Gastrocnemius medialis (tissue), 4 donors: ENCODE measurements at places on chromosomes 7 and 10. TPM values are rescaled to one million over a fixed set of nuclear protein-coding genes. Genes with fewer than 3 reads are reported as not detected.

Gene HILPDA
- total RNA-seq, result 3.7 TPM

Gene TPST1
- 1.4 TPM for total RNA-seq

Gene FRMPD2
- total RNA-seq, result not detected

Gene SLC39A12
- total RNA-seq, result not detected

Gene GIMAP6
- total RNA-seq, result 10.9 TPM

Gene TMEM196
- total RNA-seq, result not detected

Gene ACTL6B
- not detected for total RNA-seq

Gene GLI3
- total RNA-seq, result 0.91 TPM

Gene SPDYE2
- total RNA-seq, result not detected

Gene IGF2BP3
- not detected for total RNA-seq

Gene FAM25G
- not detected for total RNA-seq

- no peak for DNase-seq
Observed at GRCh38 chr7:120254845-120255244, 18.1 kb upstream of the KCND2 start.

DNA sequence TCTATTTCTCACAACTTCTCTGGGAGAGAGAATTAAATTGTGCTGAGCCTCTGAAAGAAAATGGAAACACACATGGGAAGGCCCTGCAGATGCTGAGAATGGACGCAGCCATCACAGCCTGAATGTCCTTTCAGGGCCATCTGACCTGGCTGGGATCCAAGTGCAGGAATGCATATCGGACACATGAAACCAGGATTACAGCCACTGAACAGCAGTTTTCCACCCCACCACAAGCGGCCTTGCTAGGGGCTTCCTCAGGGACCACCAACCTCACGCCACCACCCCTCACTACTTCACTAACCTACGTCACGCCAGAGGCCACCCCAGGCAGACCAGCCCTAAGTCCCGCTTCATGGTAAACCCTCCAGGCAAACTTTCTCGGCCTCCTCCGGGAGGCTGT lies 103.3 kb downstream of the DIP2C start:
- no peak for DNase-seq

- no peak for DNase-seq
Observed at GRCh38 chr7:8724080-8724718, 290.8 kb downstream of the NXPH1 start.

GRCh38 chr7:14521183-14521582 lies 381.4 kb downstream of the DGKB start:
- DNase-seq, result no peak

- DNase-seq, result no peak
Observed at GRCh38 chr10:52965509-52965908, 192.9 kb upstream of the MBL2 start.

GRCh38 chr7:50828801-50829200 lies 46.1 kb upstream of the GRB10 start:
- no peak for DNase-seq

- no peak for DNase-seq
Observed at GRCh38 chr10:93268021-93268420, 194.3 kb downstream of the CYP26A1 start.

GRCh38 chr10:73248259-73248724 lies 1.2 kb upstream of the DNAJC9 start:
- no peak for DNase-seq

DNA sequence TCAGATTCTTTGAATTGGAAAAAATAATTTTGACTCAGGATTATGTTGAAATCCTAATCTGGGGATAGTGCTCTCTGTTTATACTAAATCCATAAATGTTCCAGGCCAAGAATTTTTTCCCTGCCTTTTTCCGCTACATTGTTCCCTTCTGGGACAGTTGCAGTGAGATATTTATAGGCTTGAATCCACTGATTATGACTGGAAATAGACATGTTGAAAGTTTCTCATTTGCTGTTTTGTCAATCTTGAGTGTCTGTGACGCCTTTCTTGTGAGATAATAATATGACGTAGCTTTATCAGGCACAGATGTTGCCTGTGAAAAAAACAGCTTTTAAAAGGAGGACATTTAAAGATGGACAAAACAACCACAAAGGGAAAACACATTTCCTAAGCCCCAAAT lies 155.9 kb downstream of the ARID5B start:
- no peak for DNase-seq

- DNase-seq, result no peak
Observed at GRCh38 chr10:86401588-86402282, 35.1 kb upstream of the GRID1 start.

- no peak for DNase-seq
Observed at GRCh38 chr7:142557971-142558582, 191.2 kb upstream of the PRSS1 start.

GRCh38 chr7:98250789-98251188 lies 1.2 kb downstream of the TECPR1 start:
- no peak for DNase-seq

- no peak for DNase-seq
Observed at GRCh38 chr10:112957640-112958092, 7.6 kb downstream of the TCF7L2 start.

- no peak for DNase-seq
Observed at GRCh38 chr7:19558527-19558926, 150.3 kb downstream of the POLR1F start.

GRCh38 chr10:133614830-133615580 lies 11.6 kb downstream of the FRG2B start:
- no peak for DNase-seq

DNA sequence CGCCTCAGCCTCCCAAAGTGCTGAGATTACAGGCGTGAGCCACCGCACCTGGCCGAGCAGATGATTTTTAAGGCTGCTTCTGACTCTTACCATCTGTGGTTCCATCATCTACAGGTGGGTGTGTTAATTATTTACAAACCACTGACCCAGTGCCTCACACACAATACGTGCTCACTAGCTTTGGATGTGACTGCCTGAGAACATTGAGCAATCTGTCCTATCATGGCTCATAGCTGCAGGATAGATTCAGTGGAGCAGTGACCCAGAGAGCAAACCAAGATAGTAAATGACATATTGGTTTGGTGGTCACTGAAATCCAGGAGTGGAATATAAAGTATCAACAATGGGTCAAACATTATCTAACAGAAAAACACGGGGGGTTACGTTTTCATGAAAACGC lies 24.1 kb downstream of the GPAM start:
- DNase-seq, result no peak

DNA sequence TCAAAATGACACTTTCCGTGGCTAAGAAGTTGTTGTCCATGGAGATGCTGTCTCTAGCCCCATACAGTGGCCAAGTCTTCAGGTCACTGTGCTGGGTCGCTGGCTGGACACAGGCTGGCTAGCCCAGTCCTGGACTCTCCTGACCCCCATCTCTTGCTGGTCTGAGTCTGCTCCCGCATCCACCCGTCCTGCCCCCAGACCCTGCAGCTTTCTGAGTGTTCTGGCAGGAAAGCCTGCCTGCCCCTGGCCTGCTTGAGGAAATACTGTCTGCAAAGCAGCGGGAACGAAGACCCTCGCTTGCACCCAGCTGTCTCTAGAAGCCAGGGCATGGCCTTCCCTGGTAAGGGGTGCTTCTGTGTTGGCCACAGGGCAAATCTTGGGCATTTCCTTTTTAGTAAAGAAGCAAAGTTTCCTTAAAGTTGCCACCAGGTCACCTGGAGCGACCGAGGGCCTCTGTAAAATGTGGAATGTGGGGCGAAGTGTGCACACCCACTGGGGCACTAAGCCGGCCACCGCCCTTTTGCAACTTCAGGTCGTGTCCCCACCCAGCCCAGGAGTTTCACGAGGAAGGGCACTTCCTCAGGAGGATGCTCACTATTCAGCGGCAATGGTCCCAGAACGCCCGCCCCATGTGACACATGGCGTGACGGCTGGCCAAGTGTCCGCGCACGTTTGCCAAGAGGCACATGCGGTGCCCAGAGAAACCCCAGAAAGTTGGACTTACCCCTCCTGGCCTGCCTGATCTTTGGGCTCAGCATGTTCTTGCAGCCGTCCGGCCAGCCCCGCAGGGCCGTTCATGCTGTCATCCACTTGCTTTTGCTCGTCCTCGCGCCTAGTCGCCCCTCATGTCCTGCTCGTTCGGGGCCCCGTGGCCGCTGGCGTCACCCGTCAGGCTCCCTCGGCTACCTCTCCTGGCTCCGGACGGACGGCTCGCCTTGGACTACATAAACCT lies 558 bp downstream of the ARHGAP22 start:
- DNase-seq, result peak; percentile 34

DNA sequence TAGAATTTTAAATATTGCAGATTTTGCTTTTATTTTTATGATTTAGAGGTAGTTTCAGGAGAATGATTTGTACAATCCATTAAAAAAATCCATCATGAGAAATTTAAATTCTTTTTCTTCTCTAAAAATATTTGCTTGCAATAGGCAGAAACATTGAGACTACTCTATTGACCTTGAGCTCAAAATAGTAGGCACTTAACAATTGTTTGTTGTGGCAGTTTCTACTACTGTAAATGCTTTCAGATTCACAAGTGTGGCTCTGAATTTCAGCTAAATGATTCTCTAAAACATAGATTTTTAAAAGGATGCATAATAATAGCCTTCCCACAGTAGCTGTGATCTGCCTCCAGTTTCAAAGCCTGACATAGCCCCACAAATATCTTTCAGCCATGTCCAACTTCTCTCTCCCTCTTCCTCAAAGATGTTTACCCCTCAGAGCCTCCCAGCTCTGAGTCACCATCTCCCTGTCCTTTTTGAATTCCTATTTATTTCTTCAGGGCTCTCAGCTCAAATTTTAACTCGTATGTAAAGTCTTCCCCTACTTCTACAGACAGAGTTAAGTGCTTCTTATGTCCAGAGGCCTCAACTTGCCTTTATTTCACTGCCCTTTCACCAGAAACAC lies 160.5 kb downstream of the AOAH start:
- DNase-seq, result no peak

- DNase-seq, result no peak
Observed at GRCh38 chr7:40810274-40810673, 675.5 kb downstream of the SUGCT start.

- no peak for DNase-seq
Observed at GRCh38 chr10:72935361-72935760, 19.2 kb downstream of the PLA2G12B start.

GRCh38 chr7:5694221-5694754 lies 87.2 kb downstream of the RNF216 start:
- no peak for DNase-seq

- peak; percentile 12 for DNase-seq
Observed at GRCh38 chr7:131521651-131522163, 34.7 kb downstream of the PODXL start.
